ENCODE measurements at places on chromosomes 6 and 20. TPM values are rescaled to one million over a fixed set of nuclear protein-coding genes. Genes with fewer than 3 reads are reported as not detected.

- H3K4me1 ChIP-seq: peaks cover 31% of the 10 kb centered on the region
- H3K4me3 ChIP-seq: no peak overlapping the region
- H3K27me3 ChIP-seq: no peaks in the 10 kb centered on the region
- H3K27ac ChIP-seq: no peak overlapping the region
- DNase-seq: no peak
Observed at GRCh38 chr20:5160882-5161281, 34.1 kb downstream of the CDS2 start.

DNA sequence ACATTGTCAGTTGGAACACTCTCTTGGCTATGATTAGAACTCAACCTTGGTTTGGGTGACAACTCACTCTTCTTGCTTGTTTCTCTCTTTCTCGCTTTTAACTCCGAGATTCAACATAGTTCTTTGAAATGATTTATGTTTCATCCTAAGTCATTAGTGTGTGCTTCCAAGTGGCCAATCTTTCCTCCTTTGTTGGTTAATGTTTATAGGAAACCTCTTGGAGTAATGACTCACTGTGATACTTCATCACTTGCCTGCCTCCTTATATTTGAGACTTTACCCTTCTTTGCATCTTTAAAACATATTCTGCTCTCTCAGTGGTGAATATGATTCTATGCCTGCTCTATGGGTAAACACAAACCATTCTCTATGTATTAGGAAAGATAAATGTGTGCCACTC is 279.7 kb upstream of the FLRT3 start:
- H3K4me3 ChIP-seq: no peak overlapping the region
- no peaks in the 10 kb centered on the region for H3K4me1 ChIP-seq
- H3K36me3 ChIP-seq: no peaks in the 10 kb centered on the region
- DNase-seq: no peak

DNA sequence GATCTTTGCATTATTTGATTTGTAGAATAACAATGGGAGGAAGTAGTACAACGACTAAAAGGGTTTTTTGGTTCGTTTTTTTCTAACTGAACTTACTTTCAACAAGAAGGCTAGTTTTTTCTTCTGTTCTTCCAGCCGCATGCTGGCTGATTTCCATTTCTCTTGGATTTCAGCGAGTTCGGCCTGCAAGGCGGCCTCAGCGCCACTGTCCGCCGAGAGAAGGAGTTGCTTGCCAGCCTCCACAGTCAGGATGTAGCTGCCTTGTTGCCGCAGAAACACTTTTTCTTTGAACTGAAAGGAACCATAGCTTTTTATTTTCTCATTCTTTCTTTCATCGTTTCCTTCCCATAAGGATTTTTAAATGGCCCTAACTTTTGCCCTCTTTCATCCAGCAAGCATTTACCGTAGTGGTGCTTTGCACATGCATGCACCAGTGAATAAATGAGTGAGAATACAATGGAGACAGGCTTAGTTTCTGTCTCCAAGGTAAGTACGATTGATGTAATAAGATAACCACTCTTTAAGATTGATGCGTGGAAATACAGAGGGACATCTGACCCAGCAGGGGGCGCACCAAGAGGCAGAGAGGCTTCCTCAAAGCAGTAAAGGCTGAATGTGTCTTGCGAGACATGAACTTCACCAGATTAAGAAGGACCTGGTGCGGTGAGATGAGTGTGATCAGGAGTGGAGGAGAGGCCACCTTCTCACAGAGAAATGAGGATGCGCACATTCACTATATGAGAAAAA is 398.8 kb downstream of the ESR1 start:
- H3K4me3 ChIP-seq: no peak overlapping the region
- peak; percentile 74 for DNase-seq
- peaks cover 12% of the 10 kb centered on the region for H3K4me1 ChIP-seq
- no peak overlapping the region for H3K27ac ChIP-seq

GRCh38 chr20:58469616-58470015 is 45.6 kb downstream of the APCDD1L start:
- no peak overlapping the region for H3K27ac ChIP-seq
- no peaks in the 10 kb centered on the region for H3K4me1 ChIP-seq
- DNase-seq: no peak
- no peak overlapping the region for H3K4me3 ChIP-seq

GRCh38 chr20:1150218-1150617 is 31.8 kb downstream of the PSMF1 start:
- H3K27me3 ChIP-seq: no peaks in the 10 kb centered on the region
- H3K4me3 ChIP-seq: no peak overlapping the region
- peaks cover 49% of the 10 kb centered on the region for H3K36me3 ChIP-seq
- no peaks in the 10 kb centered on the region for H3K4me1 ChIP-seq
- no peak for DNase-seq

GRCh38 chr6:10393544-10394225 is 21.2 kb downstream of the TFAP2A start:
- H3K27ac ChIP-seq: no peak overlapping the region
- no peaks in the 10 kb centered on the region for H3K4me1 ChIP-seq
- no peak for DNase-seq
- no peak overlapping the region for H3K4me3 ChIP-seq

GRCh38 chr6:100657678-100658330 is 193.1 kb upstream of the SIM1 start:
- H3K36me3 ChIP-seq: peaks cover 3% of the 10 kb centered on the region
- no peak overlapping the region for H3K27ac ChIP-seq
- no peaks in the 10 kb centered on the region for H3K27me3 ChIP-seq
- H3K4me1 ChIP-seq: no peaks in the 10 kb centered on the region

DNA sequence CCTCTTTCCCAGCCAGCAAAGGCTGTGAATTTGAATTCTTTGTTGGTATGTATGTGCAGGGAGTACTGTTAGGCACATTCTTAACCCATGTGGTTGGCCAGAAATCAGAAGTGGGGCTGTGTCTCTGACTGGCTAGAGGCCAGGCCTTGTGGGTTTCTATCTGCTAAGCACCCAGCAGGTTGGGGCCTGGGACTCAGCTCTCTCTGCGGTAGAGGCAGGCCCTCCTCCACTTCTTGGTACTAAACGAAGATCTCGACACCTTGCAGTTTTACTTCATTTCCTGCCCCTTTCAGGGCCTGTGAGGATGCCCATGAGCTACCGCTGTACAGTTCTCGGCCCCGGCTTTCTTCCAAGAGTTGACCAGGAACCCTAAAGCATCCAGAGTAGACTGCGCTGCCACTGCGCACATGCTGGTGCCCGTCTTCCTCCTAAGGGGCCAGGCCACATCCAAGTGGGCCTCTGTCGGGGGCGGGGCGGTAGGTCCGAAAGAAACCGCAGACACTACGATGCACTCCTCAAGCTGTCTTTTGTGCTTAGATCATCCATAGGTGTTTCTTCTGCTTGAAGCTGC is 51.1 kb downstream of the TCP11 start:
- H3K36me3 ChIP-seq: no peaks in the 10 kb centered on the region
- no peak overlapping the region for H3K4me3 ChIP-seq
- no peak overlapping the region for H3K27ac ChIP-seq
- H3K4me1 ChIP-seq: no peaks in the 10 kb centered on the region
- no peaks in the 10 kb centered on the region for H3K27me3 ChIP-seq

The NKX2-2 gene
- not detected for total RNA-seq

DNA sequence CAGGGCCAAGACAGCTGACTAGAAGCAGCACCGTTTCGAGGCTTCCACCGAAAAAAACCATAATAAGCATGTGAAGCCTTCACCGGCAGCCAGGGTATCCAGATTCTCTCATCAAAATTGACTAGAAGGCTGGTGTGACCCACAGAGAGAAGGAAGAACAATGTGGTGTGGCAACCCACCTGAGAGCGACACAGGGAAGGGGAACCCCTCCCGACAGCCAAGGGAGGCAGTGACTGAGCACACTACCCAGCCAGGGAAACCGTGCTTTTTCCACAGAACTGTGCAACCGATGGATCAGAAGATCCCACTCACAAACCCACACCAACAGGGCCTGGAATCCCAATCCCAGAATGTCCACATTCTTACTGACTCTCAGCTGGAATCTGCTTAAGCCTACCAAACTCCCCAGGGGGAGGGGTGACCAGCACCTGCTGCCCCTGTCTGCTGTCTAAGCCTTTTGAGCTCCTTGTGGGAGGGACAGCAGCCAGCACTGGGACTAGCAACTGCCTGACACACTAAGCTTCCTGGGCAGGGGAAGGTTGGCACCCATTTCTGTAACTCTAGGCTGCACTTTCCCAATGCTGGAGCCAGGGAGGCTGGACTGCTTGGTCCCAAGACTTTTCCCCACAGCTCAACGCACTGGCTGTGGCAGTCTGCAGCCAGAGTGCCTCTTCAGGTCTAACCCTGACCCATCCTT is 231.9 kb upstream of the FAM83B start:
- no peaks in the 10 kb centered on the region for H3K4me1 ChIP-seq
- no peaks in the 10 kb centered on the region for H3K36me3 ChIP-seq
- no peaks in the 10 kb centered on the region for H3K27me3 ChIP-seq
- H3K27ac ChIP-seq: no peak overlapping the region
- DNase-seq: no peak
- H3K4me3 ChIP-seq: no peak overlapping the region
